ENCODE measurements at places on chromosomes 7 and 10. TPM values are rescaled to one million over a fixed set of nuclear protein-coding genes. Genes with fewer than 3 reads are reported as not detected.

DNA sequence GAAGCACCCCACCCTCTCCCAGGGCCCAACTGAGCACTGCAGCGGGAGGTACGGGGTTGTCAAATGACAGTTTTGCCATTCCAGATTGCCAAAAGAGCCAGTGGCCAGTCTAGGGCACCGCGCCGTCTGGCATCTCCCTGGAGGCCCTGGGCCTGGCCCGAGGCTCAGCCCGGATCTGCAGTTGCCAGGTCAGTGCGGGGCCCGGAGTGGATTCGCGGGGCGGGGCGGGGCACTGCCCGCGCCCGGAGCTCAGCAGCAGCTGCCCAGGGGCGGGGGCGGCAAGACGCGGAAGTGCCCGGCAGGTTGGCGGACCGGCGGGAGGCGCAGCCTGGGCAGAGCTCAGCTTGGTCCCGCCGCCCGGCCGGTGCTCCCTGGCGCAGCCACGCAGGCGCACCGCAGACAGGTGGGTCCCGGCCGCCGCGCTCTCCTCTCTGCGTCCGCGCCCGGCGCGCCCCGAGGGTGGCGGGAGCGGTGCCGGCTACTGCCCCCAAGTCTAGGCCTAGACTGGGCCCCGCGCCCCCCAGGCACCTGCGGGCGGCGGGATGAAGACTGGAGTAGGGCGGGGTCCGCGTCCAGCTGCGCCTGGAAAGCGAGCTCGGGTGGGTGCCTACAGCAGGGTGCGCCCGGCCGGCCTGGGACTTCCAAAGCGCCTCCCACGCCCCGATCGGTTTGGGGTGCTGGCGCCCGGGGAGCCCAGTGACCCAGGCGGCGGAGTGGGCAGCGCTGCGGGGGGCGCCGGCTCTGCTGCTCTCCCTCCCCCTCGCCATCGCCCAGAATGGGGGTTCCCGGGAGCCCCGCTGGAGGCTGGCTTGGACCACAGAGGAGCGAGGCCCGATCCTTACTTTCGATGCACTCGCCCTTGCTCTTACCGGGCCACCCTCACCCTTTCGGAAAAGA is at the start of gene IRF5:
TSS of gene IRF5 (plus strand) at position 281 of the 897 bp plus-strand sequence. CDS start 4,155 bp downstream, outside the sequence.
- peak; percentile 49 for DNase-seq

KAZALD1 gene
- polyA plus RNA-seq: 15.3 TPM

GHRHR gene
- polyA plus RNA-seq: not detected

DNA sequence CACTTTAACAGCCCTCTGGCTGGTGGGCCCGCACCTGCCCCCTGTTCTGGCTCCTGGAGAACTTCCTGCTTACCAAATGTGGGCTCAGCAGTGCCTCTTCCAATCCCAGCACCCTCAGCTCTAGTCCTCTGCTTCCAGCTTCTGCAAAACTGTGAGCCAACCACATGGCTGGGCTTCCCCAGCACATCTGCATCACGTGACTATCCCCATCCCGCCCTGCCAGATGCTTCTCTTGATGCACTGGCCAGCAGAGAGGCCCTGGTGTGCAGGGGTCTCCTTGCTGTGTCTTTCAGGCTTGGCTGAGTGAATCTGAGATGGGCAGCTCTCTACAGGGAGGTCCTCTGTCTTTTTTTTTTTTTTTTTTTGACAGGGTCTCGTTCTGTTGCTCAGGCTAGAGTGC is 43.8 kb upstream of the DMBT1 start:
- no peak for DNase-seq

DNA sequence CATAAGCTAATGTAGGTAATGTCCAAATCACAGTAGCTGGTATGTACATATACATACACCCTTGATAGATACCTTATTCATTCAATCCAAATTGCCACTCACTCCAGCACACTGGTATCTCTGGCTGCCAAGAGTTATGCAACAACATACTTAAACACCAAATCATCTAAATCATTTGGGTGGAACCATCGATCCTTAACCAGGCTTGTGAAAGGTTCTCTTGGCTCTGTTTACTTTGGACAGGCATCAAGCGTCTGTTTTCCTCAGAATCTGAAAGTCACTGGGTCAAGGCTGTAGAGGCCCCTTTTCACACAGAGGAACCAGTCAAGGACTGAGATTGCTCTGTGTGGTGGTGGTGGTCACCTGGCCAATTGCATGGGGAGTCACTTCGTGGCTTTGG is 24.6 kb downstream of the JAZF1 start:
- DNase-seq: no peak

GRCh38 chr10:78556705-78557432 is 511.9 kb upstream of the ZMIZ1 start:
- no peak for DNase-seq

DNA sequence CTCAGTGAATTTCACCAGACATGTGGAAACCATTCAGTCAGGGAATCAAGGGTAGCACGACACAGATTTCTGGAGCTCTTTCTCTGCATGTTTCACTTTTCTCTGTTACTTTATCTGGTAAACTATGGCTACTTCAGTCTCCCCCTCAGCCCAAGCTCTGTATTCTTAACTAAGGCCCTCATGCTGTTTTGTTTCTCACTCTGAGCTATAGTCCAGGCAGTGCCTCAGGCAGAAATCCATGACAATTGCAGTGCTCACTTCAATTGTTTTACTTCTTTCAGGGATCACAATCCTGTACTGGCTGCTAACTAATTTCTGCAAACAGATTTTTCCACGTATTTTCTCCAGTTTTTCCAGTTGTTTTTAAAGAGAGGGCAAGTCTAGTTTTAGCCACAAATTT is 1599.9 kb upstream of the LRRTM3 start:
- no peak for DNase-seq

HHEX gene
- polyA plus RNA-seq: 4.7 TPM

DNA sequence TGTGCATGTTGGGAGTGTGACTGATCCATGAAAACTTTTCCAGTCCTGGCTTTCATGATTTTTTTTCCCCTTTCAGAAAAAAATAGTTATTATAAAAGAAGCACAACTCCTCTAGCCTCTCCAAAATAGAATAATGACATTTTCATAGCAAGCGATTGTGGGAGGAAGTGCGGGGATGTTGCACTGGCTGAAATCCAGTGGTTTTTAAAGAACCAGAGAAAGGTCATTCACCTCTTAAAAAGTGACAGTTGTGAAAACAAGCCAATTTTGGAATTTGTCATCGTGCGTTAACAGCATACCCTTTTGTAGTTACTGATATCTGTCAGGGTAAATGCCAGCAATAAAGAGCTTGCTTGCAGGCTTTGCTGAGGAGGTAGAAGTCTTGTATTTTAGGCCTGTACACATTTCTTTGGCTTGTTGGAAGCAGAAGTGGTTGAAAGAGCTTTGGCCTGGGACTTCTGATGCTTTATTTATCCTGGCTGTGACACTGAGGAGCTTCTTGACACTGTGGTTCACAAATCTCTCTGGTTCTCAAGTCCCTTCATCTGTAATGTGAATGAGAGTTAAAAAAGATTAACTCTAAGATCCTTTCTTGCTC is 545.9 kb downstream of the REEP3 start:
- DNase-seq: no peak

- DNase-seq: no peak
Observed at GRCh38 chr10:124356701-124357560, 61.8 kb downstream of the OAT start.

DNA sequence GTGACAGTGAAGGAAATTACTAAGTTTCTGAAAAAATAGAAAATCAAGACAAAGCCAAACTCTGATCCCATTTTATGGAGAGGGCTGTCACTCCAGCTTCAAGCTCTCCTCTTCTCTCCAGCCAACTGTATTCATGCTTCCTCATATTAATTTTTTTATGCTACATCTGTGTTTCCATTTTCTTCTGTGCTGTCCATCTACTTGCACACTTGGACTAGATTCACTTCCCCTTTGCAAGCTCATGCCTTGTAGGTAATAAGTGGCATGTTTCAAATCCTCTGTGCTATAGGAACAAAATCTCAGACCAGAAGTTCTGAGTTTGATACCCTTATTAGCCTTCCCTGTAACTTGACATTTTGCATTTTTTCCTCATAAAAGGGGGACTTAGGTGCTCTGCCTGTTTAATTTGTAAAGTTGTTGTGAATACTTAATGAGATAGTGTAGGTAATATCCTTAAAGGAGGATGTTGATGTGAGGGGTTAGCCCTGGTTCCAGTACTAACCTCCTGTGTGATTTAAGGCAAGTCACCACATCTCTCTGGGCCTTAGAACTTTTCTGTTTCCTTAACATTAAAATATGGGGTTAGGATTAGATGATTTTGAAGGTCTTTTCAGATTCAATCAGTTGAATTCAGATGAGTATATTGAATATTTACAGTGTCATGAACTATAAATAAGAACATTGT is 358.8 kb downstream of the BBS9 start:
- DNase-seq: no peak

DNA sequence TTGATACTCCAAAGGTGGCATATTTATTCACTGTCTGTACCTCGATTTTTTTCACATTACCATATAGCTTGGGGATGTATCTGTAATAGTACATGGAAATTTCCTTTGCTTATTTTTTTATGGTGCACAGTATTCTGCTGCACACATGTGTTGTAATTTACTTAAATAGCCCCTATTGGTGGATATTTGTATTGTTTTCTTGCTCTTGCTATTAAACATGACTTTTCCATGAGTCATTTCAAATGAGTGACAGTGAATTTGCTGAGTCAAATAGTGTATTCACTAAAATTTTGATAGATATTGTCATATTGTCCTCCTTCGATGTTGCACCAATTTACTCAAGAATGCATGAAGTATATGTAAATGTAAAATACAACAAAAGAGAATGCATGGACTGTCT is 122.7 kb upstream of the STEAP4 start:
- DNase-seq: no peak

UPK3B gene
- 0.23 TPM for polyA plus RNA-seq

CCDC7 gene
- polyA plus RNA-seq: 0.91 TPM

DNA sequence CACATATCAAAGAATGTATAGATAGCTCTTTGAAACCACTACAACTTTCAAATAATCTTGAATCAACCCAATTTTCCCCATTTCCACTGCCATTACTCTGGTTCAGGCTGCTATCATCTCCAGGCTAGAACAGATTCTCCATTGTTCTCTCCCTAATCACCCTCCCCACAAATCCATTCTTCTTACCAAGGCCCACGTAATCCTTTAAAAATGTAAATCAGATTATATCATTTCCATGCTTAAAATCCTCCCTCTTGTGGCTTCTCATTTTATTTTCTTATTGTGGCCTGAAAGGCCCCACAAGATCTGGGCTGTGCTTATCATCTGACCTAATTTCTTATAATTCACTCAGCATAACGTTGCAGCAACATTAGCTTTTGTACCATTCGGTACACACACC is 3.0 kb upstream of the PON1 start:
- DNase-seq: no peak

- DNase-seq: no peak
Observed at GRCh38 chr10:47027108-47027783, 116.0 kb downstream of the PTPN20 start.

GRCh38 chr10:101263150-101263752 is 34.0 kb upstream of the LBX1 start:
- no peak for DNase-seq

SHTN1 gene
- polyA plus RNA-seq: 1.5 TPM

DNA sequence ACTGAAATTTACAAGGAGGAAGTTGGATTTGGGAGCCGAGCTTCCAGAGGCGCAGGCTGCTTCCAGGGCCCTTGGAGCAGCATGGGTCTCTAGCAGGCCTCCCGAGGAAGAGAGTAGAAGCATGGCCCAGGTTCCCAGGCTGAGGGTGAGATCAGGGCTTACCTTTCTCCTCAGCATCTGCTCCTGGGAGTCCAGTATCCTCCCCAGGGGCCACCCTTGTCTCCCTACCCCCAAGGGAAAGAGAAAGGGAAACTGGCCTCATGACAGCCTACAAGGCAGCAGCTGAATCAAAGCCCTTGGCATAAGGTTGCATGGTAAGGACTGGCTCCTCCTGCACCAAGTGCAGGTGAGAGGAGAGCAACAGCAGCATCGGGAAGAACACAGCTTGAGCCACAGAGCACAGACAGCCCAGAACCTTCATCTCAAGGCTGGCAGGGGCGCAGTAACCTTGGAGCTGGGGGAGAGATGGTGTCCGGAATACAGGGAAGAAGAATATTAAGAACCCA is 114.5 kb downstream of the MARCHF5 start:
- no peak for DNase-seq

GRCh38 chr10:44306762-44307161 is 78.1 kb downstream of the CXCL12 start:
- no peak for DNase-seq

- no peak for DNase-seq
Observed at GRCh38 chr10:99629625-99629978, 9.4 kb upstream of the SLC25A28 start.

SUMF2 gene
- 39.8 TPM for polyA plus RNA-seq

GRCh38 chr10:112389271-112389822 is 15.4 kb downstream of the ACSL5 start:
- DNase-seq: no peak

All from right cardiac atrium (tissue), 5 donors.